ENCODE measurements at places on chromosomes 3 and 15.

DNA sequence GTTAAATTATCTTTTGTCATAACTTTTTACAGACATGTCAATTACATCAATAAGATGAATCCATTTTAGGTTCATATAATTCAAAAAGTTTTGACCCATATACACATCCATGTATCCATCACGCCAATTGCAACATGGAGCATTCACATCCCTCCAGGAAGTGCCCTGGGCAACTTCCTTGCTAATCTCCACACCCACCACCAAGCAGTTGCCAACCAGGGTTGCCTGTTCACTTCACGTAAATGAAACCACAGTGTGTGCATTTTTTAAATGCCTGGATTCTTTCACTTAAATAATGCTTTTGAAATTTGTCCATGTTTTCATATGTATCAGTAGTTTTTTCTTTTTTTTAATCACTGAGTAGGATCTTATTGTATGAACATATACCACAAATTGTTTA lies 40.7 kb upstream of the LYZL4 start:
- no peak for DNase-seq

DNA sequence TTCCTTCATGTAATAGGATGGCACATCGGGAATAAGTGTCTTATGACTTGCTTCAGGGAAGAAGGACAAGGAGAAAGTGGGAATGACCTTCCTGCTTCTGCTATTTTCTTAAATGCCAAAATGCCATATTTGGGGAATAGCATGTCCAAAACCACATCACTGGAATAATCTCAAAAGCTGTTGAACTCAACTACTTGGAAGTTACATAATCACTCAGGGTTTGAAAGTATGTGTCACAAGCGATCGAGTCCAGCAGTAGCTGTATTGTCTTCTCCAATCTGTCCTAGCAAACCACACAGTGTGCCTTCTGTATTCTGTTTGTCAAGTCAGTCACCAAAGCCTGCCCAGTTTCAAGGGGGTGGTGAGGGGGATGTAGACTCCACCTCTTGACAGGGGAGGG lies 58.3 kb upstream of the GADL1 start:
- no peak for DNase-seq

GRCh38 chr3:36677331-36678007 lies 86.9 kb downstream of the DCLK3 start:
- DNase-seq: peak; percentile 20

- DNase-seq: no peak
Measured at GRCh38 chr15:98948941-98949340, 58.7 kb downstream of the PGPEP1L start.

DNA sequence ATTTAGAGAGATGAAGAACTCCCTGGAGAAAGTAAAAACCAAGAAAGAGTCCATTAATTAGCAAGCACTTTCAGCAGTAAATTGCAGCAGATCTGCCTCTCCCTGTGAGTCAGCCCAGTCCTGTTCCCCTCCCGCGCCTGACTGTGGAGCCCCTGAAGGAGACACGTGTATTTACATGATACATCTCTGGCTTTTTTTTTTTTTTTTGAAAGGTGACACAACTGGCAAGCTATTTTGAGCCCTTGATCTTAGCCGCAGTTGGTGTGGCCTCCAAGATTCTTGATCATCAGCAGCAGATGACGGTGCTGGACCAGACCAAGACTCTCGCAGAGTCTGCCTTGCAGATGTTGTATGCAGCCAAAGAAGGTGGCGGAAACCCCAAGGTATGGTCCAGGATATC lies 271.8 kb upstream of the TPM1 start:
- DNase-seq: no peak

DNA sequence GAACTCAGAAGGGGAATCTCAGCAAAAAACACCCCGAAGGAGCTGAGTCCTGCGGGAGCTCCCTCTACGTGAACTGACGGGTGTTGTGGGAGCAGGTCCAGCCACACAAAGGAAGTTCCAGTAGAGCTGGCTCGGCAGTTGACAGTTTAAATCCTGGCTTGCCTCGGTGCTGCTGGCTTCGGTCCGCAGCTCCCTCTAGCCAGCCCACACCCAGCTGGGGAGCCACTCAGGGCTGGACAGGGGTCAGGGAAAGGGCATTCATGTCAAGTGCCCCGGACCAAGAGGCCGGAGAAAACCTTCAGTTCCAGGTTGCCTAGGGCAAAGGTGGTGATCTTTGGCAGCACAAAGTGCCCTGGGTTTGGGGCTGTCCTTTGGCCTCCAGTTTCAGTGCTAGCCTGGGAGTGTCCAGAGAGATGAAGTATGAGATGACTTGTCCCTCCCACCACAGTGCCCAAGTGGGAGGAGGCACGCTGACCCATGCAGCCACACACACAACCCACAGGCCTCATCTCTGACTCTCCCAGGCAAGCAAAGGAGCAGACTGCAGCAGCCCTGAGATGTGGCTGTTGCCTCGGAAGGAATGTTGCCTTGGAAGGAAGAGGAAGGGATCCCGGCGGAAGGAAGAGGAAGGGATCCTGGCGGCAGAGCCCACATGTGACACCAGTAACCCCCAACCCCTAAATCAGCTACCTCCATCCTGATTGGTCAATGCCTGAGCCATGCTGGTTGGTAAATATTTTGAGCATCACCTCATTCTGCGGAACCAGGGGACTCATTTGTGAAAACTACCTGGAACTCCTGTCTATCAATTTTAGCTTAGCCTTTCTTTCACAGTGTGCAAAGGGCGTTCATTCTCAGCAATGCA lies 13.9 kb upstream of the ANPEP start:
- peak; percentile 32 for DNase-seq

DNA sequence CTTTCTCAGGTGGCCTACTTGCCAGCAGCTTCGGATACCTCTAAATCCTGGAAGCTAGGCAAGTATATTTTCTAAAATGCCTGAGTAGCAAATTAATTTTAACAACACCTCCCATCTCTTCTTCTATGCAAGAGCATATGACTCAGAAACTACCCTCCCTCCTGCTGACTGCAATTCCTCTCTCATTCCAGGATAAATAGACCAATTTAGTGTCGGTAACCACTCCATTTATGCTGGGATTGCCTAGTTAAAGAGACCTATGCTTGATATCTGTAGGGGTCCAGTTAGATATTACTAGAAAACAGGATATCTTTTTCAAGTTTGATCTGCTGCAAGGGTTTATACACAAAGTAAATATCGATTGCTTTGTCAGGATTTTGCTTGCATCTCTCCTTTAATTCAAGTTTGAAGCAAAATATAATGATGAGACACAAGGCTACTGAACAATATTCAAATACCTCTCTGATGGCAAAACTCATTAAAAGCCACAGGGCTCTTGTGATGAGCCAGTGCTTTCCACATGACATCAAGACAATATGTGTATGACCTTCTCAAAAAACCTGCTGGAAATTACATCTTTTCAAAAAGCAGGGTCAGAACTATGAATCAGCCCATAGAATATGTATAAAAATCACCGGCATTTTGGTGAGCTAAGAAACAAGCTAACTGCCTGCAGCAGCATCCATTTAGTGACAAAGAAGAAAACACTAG lies 491.6 kb upstream of the NECTIN3 start:
- no peak for DNase-seq

GRCh38 chr3:195447201-195447600 lies 4.4 kb upstream of the ACAP2 start:
- no peak for DNase-seq

GRCh38 chr3:128663151-128663550 lies 12.5 kb upstream of the RPN1 start:
- no peak for DNase-seq

DNA sequence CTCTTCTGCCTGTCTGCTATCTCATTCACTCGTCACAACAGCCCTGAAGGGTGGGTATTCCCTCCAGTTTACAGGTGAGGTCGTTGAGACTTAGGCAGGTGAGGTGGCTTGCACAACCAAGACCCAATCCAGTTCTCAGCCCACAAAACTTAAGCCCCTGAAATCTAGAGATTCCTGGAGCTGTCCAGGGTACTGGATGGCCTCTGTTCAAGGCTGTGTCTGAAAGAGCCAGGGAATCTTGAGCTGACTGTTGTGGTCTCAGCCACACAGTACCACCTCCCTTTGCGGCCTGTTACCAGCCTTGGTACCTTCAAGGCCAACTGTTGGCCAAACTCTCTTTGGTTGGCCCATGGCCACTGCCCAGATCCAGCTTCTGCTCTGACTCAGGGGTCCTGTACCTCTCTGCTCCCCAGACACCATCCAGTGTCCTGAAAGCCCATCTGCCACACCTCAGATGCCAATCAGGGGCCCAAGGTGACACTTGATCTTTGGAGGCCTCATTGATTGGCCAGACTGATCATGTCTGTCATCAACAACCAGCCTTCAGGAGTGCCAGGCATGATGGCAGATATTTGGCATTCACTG lies 10.9 kb upstream of the FAM107A start:
- no peak for DNase-seq

- DNase-seq: no peak
Measured at GRCh38 chr3:117133066-117133465, 423.5 kb downstream of the TUSC7 start.

- no peak for DNase-seq
Measured at GRCh38 chr3:194095464-194095863, 40.5 kb upstream of the HES1 start.

GRCh38 chr3:171240504-171240835 lies 213.9 kb upstream of the SLC2A2 start:
- DNase-seq: no peak

DNA sequence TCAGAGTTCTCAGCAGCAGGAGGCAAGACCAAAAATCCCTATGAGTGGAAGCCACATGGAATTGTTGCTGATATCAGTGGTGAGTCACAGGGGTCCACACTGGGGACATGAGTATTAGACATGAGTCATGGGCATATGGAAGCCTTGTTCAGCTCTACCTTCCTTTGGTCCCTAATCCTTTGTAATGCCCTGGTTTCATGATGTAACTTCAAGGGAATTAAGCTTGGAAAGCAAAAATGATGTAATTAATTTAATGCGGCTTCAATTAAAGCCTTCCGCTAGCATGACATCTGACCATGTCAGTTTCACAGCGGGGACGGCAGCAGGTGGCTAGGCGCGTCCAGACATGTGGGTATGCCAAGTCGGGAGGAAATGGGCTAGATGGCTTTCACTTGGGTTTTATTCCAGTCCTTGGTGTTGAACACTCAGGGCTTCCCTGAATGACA lies 176.1 kb upstream of the RGMA start:
- no peak for DNase-seq

DNA sequence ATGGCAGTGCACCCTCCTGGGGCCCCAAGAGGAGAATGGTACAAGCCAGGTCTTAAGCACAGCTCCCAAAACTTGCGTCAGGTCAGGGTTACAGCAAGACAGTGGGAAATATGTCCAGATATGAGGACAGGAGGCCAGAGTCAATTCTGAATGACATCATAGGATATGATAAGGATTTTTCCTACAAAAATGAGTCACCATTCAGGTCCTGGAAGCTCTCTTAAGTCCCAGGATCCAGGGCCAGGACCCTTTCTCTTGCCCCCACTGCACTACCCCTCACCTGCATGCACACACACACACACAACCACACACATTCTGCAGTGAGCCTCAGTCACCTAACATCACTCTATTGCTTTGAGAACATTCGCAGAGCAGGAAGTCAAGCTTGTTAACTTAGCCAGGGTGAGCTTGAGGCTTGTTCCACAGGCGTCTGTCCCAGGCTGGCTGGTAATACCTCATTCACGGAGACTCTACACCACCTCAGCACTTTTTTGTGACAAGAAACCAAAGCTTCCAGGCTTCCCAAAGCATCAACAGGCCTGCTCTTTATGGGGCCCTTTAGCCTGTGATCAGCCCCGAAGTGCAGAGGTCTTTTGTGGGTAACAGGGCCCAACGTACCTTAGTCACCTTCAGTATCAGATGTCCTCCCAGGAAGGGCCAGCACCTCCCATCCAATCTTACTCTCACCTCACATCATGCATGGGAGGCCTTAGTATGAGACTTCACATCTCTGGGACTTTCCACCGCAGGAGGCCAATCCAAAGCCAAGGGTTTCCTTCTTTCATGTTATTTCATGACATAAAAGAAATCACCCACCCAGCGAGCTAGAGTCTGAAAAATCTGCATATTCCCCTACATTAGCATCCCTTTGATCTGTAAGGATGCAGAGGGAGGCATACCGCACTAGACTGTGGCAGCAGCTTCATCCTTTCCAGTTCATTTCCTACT lies 74.0 kb upstream of the LIPC start:
- no peak for DNase-seq

GRCh38 chr15:79924379-79924778 lies 27.6 kb upstream of the MTHFS start:
- no peak for DNase-seq

DNA sequence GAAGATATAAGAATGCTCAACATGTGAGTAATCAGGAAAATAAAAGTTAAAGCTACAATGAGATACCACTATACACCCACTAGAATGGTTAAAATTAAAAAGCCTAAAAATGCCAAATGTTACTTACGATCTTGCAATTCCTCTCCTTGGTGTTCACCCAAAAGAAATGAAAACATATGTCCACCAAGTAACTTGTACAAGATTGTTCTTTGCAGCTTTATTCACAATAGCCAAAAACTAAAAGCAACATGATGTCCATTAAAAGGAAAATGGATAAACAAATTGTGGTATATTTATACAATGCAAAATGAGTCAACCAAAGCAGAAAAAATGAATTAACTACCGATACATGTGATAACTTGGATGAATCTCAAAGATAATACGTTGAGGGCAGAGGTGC lies 301.6 kb upstream of the THBS1 start:
- DNase-seq: no peak

- DNase-seq: no peak
Measured at GRCh38 chr3:160719710-160720109, 36.3 kb upstream of the PPM1L start.

GRCh38 chr3:46624975-46625490 lies 12.7 kb downstream of the FAM240A start:
- DNase-seq: no peak
